ENCODE measurements at places on chromosomes 6 and 20.

DNA sequence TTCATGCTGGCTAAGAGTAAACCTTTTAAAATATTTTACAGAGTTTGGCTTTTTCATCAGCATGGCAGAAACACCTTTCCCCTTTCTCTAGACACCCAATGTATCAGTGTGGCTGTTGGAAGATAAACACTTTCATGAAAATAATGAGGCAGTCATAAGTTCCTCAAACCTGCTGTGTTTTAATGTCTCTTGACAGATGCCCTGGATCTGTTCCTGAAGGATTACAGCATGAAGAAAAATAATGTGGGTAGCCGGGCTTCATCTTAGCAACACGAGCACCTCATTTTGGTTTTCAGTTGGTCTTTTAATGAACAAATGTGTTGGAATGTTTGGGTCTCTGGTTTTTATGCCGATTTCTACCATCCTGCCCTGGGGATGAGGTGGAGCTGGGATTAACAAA lies 45.5 kb upstream of the UNC93A start:
- DNase-seq = no peak

DNA sequence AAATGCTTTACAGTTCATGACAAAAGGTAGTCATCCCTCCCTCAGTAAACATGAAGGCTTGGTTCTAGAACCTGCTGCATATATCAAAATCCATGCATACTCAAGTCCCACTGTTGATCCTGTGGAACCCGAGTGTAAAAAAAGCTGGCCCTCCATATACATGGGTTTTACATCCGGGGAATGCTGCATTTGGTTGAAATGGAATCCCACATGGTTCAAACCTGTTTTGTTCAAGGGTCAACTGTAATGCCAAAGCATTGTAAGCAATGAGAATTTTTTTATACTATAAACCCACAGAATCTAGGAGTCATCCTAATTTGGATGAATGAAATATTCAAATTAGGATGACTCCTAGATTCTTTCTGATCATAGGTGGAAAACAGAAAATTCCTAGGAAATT lies 5.9 kb upstream of the HDAC2 start:
- DNase-seq = no peak

DNA sequence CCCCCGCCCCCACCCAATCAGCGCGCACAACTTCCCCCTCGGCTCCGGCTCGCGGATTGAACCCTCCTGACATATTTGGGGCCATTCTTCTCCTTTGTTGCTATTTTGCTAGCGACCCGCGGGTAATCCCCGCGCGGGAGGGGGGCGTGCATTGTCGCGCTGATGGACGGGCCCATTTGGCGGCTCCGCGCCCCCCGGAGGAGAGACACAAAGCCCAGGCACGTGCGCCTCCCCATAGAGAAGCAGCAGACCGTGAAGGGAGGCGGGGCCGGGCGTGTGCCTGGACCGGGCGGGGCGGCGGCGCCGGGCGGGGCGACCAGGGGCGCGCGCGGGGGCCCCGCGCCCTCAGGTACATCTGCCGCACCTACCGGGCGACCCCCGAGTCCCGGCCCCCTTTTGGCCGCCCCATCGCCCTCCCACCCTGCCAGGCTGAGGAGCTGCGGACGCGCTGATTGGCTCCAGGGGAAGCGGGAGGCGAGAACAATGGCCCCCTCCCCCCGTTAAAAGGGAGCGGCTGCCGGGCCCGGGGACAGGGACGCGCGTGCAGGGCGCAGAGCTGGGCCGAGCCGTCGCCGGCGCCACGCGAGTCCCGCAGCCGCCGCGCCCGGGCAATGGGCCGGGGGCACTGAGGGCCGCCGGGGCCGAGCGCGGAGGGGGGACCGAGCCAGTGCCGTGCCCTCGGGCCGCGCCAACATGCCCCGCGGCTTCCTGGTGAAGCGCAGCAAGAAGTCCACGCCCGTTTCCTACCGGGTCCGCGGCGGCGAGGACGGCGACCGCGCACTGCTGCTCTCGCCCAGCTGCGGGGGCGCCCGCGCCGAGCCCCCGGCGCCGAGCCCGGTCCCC lies at the start of gene INSM1:
TSS of gene INSM1 (plus strand) at position 530 of the 843 bp plus-strand sequence. CDS start at position 694, 164 bp downstream.
- peak; percentile 99 for DNase-seq

DNA sequence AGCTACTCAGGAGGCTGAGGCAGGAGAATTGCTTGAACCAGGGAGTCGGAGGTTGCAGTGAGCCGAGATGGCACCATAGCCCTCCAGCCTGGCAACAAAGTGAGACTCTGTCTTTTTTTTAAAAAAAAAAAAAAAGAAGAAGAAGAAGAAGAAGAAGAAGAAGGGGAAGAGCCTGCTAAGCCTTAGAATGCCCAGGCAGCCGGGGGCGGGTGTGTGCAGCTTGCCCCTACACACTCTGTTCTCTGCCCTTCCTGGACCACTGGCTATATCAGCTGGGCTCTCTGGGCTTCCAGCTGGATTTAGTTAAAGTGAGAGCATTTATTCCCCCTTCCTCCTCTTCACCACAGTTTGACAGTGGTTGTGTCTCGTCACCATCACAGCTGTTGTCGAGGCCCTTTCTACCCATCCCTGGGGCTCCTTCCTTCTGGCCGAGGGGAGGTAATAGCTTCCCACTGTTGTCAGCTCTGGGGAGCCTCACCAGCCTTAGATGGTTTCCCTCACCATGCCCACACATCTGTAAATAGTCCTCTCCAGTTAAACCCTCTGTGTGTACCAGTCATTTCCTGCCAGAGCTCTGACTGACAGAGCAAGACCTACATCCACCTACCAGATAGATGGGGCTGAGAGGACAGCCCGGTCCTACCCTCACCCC lies 77.6 kb downstream of the TRERF1 start:
- no peak for DNase-seq

DNA sequence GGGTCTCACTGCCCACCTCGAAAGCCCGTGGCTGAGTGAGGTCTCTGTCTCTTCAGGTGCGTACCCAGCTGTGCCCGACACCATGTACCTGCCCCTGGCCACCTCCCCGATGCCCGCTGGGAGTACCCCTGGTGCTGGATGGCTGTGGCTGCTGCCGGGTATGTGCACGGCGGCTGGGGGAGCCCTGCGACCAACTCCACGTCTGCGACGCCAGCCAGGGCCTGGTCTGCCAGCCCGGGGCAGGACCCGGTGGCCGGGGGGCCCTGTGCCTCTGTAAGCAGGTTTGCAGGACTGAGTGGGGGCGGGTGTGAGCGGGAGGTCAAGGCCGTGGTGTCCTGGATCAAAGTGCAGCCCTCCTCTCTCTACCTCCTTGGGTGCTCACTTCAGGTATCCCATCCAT lies 4.7 kb downstream of the CCN5 start:
- DNase-seq = no peak

DNA sequence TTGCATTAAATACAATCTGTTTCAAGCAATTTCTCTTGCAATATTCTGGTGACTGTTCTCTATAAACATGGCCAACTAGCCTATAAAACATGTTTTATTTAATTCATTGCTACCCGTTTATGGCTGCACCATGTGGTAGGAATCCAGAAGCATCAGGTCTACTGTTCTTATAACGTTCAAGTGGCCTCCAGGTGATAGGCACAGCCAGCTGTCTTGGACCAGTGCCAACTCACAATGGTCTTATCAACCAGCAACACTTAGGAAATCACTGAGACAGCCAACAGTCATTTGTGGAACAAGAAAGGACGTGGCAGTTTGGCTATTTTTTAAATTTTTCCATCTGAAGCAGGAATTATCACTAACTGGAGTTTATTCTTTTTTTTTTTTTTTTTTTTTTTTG lies 193.6 kb downstream of the NKAIN2 start:
- DNase-seq = peak; percentile 86

GRCh38 chr20:62423326-62423706 lies 4.0 kb downstream of the RBBP8NL start:
- DNase-seq = no peak

DNA sequence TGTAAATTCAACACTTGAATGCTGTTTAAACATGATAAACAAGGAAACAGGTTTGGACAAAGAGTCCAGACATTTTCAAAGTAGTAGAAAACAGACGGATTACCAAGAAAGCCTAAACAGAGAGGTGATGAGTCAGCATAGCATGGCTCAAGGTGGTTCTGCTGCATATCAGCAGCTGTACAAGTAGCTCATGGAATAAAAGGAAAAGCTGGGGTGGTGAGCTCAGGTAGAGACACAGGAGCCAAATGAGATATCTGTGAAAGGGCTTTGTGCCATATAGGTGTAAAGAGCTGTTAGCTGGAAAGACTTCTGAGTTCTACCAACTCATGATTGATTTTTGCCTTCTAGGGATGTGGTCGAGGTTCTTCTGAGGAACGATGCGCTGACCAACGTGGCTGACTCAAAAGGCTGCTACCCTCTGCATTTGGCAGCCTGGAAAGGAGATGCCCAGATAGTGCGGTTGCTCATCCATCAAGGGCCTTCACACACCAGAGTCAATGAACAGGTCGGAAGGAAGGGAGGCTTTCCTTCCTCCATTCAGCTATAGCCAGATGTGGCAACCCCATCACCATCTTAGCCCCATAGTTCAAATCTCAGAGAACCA lies 80.7 kb downstream of the ANKS1A start:
- DNase-seq = no peak

DNA sequence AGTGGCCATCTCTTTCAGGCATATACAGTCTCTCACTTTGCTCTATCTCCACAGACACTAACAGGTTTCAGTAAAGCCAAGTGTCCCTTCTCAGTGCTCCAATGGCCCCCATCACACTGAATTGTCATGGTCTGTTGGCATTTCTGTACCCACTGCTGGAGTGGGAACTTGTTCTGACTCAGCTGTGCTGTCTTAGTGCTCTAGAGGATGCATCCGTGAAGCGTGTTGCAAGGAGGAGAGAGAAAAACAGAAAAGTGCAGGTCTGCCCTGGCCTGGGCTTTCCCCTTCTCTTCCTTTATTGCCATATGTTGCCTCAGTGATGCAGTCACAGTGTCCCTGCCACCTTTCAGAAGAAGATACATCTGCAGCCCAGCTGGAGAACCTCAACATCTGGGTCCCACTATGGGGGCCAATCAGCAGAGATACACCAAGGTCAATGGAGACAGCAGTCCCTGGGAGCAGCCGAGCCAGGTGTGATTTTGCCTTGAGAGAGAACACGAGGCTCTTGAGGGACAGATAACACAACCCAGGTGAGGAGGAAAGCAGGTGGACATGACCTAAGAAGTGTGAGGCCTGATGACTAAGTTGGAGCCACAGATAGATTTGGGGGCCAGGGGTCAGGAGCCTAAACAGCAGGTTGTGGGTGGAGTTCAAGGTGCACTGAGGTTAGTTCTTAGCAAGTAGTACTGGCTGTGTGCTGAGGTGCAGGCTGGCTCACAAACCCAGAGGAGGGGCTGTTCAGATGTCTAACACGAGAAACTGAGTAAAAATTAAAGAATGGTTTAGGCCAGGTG lies 5.6 kb upstream of the PLCG1 start:
- DNase-seq = no peak

- no peak for DNase-seq
Observed at GRCh38 chr6:136720045-136720770, 72.1 kb downstream of the MAP3K5 start.

DNA sequence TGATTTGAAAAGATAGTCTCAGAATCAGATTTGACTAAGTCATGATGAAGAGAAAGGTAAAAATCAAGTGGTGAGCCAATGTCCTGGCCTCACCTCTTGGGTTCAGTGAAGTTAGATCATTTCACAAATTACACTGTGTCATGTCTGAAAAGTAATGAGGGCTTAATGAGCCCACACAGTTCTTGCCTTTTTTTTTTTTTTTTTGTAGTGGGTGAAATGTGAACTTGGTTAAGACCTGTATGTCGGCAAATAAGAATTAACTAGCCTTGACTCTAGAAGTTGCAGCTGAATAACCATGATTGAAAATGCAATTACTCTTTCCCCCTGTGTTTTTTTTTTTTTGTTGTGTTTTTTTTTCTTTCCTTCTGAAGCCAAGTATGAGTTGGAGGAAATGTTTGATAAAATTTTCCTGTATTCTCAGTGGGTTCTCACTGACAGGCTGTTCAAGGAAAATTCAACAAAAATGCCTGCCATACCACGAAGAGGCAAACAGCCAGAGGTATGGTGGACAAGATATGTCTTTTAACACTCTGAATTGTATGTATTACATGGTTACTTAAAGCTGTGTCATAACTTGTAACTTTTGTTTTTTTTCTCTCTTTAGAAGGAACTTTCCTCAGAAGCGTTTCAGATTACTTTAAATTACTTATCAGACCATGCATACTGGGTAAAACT lies 135.2 kb upstream of the MLIP start:
- no peak for DNase-seq

DNA sequence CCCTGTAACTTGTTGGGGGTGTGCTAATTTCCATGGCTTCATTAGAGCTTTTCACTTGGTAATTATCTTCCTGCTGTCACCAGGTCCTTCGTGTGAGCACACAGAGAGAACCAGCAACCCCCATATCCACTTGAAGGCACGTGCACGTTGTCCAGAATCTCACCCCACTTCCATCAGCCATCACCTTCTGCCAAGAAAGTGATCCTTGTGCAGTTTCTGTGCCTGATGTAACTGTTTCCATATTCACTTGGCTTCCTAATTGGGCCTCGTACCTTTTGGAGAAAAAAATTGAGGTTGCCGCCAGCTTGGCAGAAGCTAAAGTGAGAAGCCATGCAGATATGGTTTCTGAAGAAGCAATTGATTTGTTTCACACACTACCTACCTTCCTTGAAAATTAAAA lies 153.7 kb upstream of the TSHZ2 start:
- DNase-seq = no peak

Measured in NCI-H510A treated with DMSO at 0.1 percent for 48 hours (cell line).